Pericardium fibroblast (primary cell): ENCODE measurements at places on chromosomes 3 and 15. TPM values are rescaled to one million over a fixed set of nuclear protein-coding genes. Genes with fewer than 3 reads are reported as not detected.

Gene GOLGA8N
- total RNA-seq: 0.85 and 2.3 TPM in 2 replicates

Gene TEX9
- total RNA-seq: 0.23 and 2.5 TPM in 2 replicates

Gene DLEC1
- total RNA-seq: under 0.01 and 0.12 TPM in 2 replicates

Gene LRIG1
- total RNA-seq: 4.9 and 6.7 TPM in 2 replicates

Gene IL20RB
- total RNA-seq: 2.8 and 7.8 TPM in 2 replicates

Gene GABRB3
- total RNA-seq: 0.09 and 1.3 TPM in 2 replicates
